Foreskin melanocyte (primary cell): ENCODE measurements at places on chromosomes 7 and 10.

GRCh38 chr10:121322776-121323175 is 275.5 kb downstream of the FGFR2 start:
- DNase-seq: no peak

GRCh38 chr10:391305-391704 is 256.1 kb downstream of the ZMYND11 start:
- DNase-seq: no peak

DNA sequence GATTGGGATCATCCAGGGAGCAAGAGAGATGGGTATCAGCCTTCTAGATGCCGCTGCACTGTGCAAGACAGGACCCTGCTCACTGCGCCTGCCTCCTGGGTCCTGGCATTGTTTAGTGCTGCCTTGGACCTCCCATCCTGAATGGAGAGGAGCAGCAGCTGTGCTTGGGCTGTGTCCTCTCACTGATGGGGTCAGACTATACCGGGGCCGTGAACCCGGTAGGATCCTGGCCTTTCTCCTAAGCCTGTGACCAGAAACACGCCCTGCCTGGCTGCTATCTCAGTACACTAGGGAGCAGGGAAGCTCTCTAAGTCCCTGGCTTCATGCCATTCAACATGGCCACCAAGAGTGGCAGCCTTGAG is 309.4 kb upstream of the ZNF32 start:
- no peak for DNase-seq

GRCh38 chr7:47380325-47381133 is 201.4 kb downstream of the TNS3 start:
- no peak for DNase-seq

DNA sequence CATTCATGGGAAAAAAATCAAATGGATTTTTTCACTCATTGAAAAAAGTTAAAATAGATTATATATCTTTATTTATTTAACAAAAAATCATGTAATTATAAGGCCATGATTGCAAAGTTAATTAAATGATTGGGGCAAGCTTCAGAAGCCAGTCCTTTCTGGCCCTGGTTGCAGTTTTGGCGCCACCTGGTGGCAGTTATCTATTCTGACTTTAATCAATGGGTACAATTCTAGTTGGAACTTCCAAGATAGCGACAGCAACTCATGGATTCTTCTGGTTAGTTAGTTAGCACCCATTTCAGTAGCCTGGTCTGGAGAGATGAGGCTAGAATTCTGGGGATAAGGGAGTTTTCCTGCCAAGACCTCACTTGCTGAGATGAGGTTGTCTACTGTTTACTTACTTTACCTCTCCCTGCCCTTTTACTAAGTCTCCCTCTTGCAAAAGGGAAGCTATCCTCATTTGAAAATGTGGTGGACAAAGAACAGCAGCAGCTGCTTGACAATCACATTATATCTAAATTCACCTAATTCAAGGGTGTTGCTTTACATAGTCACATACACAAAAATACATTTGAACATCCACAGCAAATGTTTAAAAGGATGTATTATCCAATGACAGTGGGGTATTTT is 42.3 kb downstream of the NOC3L start:
- DNase-seq: peak; percentile 42

- no peak for DNase-seq
Observed at GRCh38 chr10:86644794-86645445, 9.4 kb upstream of the OPN4 start.

DNA sequence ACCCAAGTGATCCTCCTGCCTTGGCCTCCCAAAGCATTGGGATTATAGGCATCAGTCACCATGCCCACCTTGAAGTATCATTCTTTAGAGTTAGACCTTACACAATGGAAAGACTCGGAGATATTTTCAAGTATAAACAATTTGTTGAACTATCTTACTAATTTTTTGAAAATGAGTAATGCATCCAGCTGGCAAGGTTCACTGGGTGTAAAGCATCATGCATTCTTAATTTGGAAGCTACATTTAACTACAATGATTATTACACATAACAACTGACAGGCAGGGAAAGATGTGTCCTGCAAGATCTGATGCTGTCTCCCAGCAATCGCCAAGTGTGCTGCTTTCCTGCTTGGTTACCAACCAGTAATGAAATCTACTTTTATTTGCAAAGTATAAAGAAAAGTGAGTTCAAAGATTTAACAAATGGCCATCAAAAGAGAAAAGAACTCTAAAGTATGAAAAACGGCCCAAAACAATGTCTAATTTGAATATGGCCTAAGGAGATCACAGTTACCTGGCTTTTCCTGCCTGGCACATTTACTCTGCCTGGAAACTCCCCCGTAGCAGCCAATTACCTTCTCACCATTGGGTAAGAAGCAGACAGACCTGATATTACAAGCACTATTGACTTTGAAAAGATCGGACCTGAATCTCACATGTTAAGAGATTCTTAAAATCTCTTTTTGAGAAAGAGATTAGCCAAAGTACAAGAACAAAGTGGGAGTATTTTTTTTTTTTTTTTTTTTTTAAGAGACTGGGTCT is 59.3 kb upstream of the NMT2 start:
- DNase-seq: no peak

DNA sequence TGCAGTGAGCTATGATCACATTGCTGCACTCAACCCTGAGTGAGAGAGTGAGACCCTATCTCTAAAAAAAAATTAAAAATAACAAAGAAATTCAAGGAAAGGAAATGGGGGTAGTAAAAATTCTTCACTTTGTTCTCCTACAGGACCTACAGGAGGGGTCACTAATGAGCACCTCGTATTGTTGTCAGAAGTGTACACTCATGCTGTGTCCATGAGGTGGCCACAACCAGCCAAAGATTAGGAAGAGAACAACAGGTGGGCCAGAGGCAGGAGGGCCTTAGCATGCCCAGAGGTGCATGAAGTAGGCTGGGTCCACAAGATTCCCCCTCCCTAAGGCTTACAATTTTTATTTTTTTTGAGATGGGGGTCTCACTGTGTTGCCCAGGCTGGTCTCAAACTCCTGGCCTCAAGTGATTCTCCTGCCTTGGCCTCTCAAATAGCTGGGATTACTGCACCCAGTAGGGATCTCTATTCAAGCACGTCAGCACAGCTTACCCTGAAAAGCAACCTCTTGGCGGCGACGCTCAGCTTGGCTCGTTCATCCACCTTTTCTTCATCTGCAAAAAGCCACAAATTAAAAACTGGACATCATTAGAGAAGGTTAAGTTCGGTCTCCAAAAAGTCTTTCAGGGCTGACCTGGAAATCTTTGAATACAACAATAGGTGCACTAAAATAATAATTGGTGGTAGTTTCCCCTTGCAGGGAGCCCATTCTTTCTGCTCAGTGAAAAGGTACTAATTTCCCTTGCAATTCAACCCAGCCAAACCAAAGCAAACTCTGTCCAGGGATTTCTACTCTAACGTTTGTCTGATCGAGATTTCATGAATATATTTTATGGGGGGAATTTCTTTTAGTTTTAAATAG is 104.4 kb downstream of the SVIL start:
- DNase-seq: no peak

GRCh38 chr7:24971333-24972165 is 8.4 kb downstream of the OSBPL3 start:
- DNase-seq: peak; percentile 27

GRCh38 chr7:17846935-17847334 is 93.4 kb downstream of the SNX13 start:
- DNase-seq: no peak

- DNase-seq: no peak
Observed at GRCh38 chr7:3164380-3164792, 120.7 kb upstream of the CARD11 start.

GRCh38 chr10:124696446-124697392 is 47.5 kb downstream of the FAM53B start:
- peak; percentile 59 for DNase-seq

- no peak for DNase-seq
Observed at GRCh38 chr10:97034958-97035769, 150.6 kb downstream of the SLIT1 start.

DNA sequence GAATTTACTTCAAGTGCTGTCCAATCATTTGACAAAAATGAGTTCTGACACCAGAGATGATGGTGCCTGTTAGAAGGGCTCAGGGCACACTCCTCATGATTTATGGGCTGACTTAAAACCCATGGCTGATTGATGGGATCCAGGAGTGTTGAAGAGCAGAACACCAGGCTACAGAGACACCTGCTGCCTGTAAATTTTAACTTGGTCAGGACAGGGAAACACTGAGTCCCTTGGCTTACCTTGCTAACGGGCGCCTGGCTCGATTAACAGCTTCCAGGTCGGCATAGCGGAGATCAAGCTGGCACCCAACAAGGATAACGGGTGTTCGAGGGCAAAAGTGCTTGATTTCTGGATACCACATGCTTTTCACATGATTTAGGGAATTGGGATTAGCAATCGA is 51.4 kb downstream of the RHOBTB1 start:
- no peak for DNase-seq

GRCh38 chr7:94529516-94529915 is 19.9 kb downstream of the CASD1 start:
- DNase-seq: no peak

DNA sequence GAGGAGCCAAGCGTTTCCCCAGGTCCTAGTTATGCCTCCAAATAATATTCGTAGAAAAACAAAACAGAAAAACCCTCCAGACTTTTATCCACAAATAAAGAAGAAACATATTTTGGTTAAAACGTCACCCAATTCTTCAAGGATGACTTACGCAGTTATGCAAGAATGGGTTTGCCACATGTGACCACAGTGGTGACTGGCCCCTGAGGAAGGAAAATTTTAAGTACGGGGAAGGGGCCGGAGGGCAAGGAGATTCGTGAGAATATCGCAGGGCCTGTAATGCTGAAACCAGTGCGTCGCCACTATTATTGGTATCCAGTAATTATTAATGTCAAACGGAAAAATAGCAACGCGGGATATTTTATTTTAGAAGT is 537 bp upstream of the MRPS24 start:
- DNase-seq: peak; percentile 78

DNA sequence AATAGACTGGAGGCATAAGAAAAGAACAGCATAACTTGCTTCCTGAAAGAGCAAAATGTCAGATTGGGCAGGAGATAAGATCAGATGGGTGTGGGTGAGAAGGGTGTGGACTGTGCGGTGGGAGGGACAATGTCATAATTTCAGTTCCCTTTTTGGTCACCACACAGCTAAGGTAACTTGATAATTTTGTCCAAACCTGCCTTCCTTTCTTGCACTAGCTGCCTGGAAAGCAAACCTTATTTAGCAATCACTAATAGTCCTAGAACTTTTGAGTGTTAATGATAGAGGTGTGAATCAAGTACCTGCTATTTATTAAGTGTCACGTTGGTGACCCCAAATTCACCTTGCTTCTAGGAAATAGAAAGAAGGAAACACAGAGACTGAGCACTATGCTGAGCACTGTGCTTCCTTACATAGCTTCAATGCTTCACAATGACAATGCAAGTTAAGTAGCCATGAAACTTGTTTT is 72.4 kb upstream of the SP4 start:
- DNase-seq: no peak

GRCh38 chr7:101231644-101232043 is 6.0 kb downstream of the CLDN15 start:
- no peak for DNase-seq

- peak; percentile 14 for DNase-seq
Observed at GRCh38 chr7:12152196-12152918, 58.7 kb upstream of the TMEM106B start.

DNA sequence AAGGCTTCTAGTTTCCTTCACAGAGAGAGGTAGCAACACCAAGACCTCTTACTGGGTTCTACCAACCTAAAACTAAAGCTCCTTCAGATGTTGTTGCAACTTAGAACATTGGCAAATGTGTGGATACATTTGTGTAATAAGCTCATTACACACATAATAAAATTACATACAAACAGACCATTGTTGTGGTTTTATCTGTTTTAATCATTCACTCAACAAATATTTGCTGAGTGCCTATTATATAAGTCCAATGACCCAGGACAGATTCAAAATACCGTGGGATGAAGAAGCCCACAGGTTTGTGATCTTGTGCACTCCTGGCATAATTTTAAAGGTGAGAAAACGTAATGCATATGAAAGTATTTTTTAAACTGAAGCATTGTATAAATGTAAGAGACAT is 160.4 kb upstream of the NPVF start:
- DNase-seq: no peak

DNA sequence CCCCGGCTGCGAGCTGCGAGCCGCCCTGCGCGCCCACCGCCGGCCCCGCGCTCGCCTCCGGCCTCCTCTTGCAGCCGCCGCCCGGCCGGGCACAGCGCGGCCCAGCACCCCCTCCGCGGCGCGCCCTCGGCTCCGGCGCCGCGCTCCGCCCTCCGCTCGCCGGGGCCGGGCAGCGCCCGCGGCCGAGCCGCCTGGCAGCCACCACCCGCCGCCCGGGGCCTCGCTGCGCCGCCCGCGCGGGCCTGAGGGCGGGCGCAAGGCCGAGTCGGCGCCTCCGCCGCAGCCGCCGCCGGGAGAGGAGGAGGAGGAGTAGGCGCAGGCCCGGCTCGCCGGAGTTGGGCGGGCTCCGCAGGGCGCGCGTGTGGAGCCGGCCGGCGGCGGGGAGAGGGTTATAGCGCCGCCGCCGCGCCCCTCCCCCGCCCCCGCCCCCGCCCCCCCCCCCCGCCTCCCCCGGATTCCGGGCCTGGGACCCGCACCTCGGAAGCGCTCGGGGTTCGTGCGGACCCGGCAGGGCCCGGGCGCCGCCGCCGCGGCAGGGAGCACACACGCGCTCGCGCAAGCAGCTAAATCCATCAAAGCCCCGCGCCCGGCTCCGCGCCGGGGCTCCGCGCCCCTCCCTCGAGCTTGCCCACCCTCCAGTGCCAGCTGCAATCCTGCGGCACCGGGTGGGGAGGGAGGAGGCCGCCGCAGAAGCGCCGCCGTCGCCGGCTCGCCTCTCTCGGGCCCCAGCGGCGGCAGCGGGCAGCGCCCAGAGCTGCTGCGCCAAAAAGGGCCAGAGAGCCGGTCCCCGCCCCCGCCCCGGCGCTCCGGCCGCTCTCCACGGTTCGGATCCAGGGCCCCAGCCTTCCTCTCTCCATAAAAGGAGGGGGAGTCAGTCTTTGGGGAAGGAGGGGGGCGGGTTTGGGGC is at the start of gene PDGFA:
Gene PDGFA (minus strand): TSS at position 363 of the 907 bp plus-strand sequence. CDS start 845 bp downstream, outside the sequence.
- peak; percentile 34 for DNase-seq

DNA sequence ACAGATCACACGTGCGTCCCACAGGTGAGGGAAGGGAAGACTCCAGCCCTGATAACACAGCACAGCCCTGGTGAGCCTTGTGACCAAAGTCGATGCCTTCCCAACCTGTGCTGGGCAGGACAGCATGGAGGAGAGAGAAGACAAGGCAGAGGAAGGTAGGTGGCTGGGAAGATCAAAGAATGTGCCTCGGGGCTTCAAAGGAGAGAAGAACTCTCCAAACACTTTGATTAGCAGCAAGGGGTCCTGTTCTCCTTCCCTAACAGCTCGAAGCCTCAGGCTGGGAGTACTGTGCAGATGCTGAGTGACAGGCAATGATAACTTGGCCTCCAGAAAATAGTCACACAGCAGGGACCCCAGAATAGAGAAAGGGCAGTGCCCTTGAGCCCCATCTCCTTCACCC is 288.5 kb downstream of the TCERG1L start:
- no peak for DNase-seq

DNA sequence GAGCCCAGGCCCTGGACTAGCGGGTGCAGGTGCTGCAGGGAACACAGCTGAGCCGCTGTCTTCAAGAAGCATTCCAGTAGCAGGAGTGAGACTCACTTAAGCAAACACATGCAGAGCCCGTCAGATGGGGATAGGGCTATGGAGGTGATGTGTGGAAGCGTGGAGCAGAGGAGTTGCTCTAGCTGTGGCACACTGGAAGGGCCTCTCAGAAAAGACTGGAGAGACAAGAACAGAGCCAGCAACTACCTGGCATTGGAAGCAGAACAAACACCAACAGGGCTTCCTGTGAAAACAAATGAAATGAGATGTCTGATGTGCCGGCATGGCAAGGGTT is 37.8 kb upstream of the GALNTL5 start:
- no peak for DNase-seq
